ENCODE measurements at places on chromosomes 13 and 19. TPM values are rescaled to one million over a fixed set of nuclear protein-coding genes. Genes with fewer than 3 reads are reported as not detected.

- H3K27me3 ChIP-seq: no peaks in the 10 kb centered on the region
- H3K36me3 ChIP-seq: peaks cover 42% of the 10 kb centered on the region
- peaks cover 27% of the 10 kb centered on the region for H3K4me1 ChIP-seq
- no peak overlapping the region for H3K4me3 ChIP-seq
- H3K27ac ChIP-seq: no peak overlapping the region
- no peak for DNase-seq
These were observed 3.1 kb downstream of the DYRK1B start for GRCh38 chr19:39830847-39831246.

ZNF223 gene
- total RNA-seq: 0.48 TPM

GRCh38 chr13:45700971-45701900 lies 884 bp upstream of the CBY2 start:
- no peak overlapping the region for H3K4me3 ChIP-seq
- peaks cover 22% of the 10 kb centered on the region for H3K4me1 ChIP-seq
- H3K27ac ChIP-seq: peak overlapping the region; percentile 68
- no peaks in the 10 kb centered on the region for H3K36me3 ChIP-seq
- no peaks in the 10 kb centered on the region for H3K27me3 ChIP-seq
- peak; percentile 43 for DNase-seq

DNA sequence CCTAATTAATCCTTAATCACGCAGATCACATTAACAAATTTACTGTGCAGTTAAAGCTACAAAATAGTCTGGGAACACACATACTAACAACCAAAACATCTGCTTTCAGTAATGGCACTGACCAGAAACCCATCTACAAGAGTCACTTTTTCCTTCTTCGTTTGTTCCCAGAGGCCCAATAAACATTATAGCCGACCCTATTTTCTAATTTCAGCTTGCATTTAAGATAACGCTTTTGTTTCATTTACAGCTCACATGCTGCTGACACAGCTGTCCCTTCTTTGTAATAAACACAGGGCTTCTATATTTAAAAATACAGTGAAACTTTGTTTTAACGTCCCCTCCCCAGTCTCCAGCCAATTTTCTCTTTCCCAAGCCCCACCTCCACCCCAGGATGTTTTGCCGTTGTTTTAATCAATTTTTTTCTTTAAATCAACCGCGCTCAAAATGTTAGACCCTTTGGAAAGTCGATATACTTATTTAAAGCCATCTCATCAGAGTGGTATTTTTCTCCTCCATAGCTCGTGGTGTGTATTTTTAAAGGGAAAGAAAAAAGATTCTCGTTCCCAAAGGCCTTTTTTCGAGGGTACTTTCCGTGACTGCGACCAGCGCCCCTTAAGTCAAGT lies 1.7 kb upstream of the WBP4 start:
- peak overlapping the region; percentile 95 for H3K4me3 ChIP-seq
- H3K4me1 ChIP-seq: peaks cover 55% of the 10 kb centered on the region
- peak overlapping the region; percentile 98 for H3K27ac ChIP-seq
- H3K36me3 ChIP-seq: peaks cover 10% of the 10 kb centered on the region

Measured in activated naive CD4-positive, alpha-beta T cell treated with anti-CD3 and anti-CD28 coated beads for 36 hours (primary cell).